Activated T-helper 1 cell treated with Interleukin-2 at 50 U/mL for 16 hours (primary cell): ENCODE measurements at places on chromosomes 6 and 20.

DNA sequence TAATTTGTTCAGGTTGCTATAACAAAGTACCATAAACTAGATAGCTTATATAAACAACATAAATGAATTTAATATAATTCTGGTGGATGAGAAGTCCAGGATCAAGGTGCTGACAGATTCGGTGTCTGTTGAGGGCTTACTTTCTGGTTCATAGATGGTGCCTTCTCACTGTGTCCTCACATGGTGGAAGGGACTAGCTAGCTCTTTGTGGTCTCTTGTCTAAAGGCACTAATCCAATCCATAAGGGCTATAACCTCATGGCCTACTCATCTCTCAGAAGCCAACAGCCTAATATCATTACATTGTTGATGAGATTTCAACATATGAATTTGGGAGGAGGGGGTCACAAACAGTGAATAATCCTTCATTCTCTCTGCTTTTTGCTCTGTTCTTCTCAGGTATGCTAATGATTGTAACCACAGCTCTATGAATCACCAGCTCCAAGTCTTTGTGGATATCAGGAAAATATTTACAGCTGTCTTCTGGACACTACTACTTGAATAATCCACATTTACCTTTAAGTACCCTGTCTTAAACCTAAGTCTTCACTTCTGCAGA lies 122.3 kb downstream of the NKAIN2 start:
- no peak for DNase-seq

DNA sequence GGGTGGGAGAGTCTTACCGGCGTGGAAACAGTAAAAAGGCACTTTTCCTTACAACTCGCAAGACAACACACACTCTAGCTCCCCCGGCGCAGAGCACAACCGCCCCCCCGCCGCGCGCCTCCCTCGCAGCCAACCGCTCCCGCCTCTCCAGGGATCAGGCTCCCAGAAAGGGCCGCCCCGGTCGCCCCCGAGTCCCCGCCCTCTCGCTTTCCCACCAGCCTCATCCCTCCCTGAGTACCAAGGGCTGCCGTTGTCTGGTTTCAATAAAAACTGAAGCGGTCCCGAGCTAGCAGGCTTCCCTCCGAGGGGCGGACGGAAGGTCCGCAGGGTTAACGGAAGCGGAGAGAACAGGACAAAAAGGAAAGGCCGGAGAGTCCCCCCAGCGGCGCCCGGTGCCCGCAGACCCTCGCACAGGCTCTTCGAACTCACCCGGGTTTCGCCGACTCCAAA lies 804 bp downstream of the ELOVL5 start:
- peak; percentile 26 for DNase-seq

- no peak for DNase-seq
These were observed 202.5 kb upstream of the MAN1A1 start for GRCh38 chr6:119552021-119552420.

DNA sequence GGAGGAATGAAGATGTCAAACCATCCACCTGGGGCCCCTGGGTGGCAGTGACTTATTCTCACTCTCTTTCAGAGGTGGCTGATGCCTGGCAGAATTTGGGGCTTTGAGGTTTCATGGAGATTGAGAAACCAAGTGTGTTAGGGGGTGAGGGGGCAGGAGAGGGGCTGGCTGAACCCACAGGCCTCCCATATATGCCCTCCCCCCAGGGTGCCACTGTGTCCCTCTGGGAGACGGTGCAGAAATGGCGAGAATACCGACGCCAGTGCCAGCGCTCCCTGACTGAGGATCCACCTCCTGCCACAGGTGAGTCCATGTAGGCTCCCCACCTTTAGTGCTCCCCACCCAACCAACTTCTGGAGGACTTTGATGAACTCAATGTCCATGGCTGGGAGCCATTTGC lies 7.6 kb downstream of the GLP1R start:
- DNase-seq = no peak

GRCh38 chr6:115896538-115897129 lies 164.1 kb downstream of the FRK start:
- DNase-seq = no peak

DNA sequence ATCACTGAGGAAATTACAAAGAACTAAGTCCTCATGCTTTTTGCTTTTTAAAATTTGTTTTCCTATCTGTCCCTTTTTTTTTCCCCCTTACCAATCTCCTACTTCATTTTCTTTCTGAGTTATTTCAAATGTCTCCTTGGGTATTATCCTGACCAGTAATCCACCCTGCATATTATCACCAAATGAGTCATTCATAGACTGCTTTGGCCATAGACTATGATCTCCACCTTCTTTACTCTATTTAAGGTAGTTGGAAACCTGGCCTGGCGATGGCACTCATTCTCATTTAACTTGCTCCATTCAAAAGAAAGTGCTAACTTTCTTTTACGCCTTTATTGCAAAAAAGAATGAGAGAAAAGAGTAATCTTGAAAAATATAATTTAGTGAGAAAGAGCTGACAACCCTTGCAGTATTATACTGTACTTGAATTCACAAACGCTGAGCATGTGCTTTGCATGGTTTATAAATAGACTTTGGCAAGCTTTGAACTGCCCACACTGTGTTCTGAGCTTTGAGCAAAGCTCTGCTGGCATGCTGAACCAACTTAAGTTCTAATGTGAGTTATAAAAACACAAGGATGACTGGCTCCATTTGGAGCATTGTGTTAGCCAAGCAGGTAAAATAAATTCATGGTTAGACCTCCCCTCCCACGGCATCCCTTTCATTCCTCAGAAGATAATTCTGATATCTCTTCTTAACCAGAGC lies 198.9 kb downstream of the NKAIN2 start:
- no peak for DNase-seq

DNA sequence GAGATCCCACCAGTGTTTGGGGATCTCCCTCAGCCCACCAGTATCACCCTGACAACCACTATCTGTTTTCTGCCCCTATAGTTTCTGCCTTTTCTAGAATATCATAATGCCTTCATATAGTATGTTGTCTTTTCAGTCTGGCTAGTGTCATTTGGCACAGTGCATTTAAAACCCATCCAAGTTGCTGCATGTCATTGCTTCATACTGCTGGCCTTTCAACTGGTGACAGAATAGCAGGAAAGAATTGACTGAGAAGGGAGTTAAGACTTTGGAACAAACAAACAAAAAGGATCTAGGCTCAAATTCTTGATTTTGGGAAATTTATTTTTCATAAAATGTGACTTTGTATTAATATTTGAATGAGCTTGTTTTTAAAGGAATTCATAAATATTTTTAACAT lies 4.5 kb downstream of the LMBRD1 start:
- DNase-seq = no peak

DNA sequence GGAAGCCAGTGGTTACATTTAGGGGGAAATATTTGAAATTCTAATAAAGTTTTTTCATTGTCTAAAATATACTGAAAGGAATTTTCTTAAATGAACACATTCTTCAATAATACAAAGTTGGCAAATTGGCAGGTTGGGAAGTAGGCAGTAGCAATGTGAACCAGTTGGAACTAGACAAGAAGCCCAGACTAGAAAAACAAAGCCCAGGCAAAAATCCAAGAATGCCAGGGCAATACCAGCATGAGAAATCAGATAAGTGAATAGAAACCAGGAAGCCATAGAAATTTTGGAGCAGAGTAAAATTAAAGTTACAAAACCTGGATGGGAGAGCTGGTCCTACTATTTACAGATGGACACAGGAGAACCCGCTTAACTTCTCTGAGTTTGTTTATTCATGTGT lies 52.2 kb downstream of the TPBG start:
- DNase-seq = no peak

DNA sequence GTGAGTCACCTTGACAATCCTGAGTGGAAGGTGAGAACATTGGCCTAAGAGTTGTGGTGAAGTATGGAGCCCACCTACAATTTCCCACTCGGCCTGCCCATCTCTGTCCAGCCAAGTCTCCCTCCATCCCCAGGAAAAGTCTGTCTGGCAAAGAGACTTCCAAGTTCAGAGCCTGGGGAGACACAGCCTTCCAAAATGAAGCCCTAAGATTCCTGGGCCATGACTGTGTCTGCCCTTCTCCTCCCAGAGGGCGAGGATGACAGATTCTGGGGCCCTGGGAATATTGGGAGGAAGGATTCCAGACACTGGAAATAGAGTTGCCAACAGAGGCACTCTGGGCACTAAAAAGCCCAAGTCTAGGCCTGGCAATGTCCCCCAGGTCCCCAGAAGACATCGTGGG lies 176.8 kb downstream of the NFATC2 start:
- DNase-seq = no peak

GRCh38 chr6:52571099-52571755 lies 5.6 kb downstream of the TRAM2 start:
- DNase-seq = no peak

DNA sequence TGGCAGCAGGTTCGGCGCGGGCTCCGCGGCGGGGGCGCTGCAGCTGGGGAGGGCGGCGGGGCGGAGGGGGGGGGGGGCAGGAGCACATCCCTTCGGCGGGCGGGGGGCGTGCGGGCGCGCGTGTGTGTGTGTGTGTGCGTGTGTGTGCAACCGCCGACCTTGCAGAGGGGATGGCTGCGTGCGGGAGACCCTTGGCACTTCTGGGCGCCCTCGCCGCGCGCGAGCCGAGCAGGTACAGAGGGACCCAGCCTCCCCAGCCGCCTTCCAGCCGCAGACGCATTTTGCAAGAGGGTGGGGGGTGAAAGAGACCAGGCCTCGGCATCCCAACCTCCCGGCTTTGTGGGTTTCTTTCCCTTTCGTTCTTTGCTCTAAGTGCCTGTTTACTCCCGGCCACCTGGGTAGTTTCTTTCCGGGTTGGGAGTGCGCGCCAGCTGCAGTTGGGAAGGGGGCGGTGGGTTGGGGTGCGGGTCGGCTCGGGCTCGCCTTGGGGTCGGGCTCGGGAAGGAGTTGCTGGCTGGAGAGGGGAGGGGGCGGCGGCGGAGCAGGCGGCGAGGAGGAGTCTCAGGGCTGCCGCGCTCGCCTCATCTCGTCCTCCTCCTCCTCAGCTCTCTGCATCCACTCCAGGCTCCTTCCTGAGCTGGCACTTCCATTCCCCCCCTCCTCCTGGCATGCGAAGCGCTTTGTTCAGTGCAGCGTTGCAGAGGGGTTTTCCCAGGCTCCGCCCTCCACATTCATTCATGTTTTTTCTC lies 620 bp downstream of the HIVEP1 start:
- DNase-seq = peak; percentile 51

- DNase-seq = no peak
These were observed 52.8 kb downstream of the FOXC1 start for GRCh38 chr6:1662534-1662933.

DNA sequence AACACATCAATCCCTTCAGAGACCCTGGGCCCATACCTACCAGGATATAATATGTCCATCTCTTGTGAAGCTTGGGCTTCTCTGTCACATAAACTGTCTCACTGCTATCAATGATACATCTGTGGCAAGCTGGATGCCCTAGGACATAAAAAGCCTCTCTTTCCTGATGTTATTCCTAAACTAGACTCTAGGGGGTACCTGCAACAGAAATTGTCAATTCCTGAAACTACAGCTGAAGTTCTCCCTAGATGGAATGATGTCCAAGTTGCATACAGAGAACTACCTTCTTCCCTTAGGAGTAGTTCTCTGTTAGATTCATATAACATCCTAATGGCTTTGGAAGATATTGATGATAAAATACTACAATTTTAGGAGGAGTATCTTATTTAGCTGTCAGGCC lies 35.8 kb downstream of the TBX18 start:
- no peak for DNase-seq

GRCh38 chr20:50594591-50595432 lies 84.6 kb downstream of the PTPN1 start:
- DNase-seq = no peak

DNA sequence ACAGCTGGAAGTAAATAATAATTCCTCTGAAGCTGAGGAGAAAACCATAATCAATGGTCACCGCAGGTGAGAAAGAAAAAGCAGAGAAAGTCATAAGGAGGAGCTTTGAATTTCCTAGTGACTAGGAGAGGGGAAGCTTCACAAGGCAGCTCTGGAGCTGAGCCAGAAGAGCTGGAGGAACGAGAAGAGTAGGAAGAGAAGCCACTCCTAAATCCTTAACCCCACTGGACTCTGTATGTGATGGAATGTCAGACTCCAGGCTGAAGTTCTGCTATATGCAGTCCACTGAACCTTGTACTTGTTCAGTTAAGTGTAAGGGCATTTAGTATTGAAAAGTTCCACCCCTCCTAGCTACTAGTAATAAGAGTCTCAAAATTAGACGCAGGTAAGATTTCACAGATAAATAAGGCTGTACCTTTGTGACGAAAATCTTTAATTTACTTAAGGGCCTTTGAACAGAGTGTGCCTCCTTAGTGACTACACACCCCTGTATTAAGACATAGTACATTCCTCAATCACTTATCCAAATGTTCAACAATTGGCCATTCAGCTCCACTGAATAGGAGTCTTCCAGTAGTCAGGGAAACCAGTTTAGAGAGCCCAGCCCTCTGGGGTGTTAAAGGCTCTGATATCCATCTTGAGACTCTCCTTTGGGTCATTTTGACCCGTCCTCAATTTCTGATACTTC lies 71.4 kb upstream of the UFL1 start:
- no peak for DNase-seq

DNA sequence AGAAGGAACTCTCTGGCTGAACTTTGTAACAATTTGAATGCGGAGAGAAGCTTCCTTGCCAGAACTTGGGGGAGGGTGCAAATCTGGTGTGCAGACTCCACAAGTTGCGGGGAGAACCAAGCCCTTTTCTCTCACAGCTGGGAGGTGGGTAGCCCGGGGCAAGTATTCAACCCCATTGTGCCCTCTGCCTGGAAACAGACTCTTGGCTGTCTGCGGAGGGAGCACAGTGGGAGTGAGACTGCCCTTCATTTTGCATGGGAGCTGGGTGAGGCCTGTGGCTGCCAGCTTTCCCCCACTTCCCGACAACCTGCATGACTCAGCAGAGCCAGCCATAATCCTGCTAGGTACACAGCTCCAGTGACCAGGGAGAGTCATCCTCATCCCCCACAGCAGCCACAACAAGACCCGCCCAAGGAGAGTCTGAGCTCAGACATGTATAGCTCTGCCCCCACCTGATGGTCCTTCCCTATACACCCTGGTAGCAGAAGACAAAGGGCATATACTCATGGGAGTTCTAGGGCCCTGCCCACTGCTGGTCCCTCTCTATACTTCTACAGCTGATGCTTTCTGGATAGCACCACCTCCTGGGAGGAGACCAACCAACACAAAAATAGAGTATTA lies 29.4 kb upstream of the TPD52L1 start:
- no peak for DNase-seq

DNA sequence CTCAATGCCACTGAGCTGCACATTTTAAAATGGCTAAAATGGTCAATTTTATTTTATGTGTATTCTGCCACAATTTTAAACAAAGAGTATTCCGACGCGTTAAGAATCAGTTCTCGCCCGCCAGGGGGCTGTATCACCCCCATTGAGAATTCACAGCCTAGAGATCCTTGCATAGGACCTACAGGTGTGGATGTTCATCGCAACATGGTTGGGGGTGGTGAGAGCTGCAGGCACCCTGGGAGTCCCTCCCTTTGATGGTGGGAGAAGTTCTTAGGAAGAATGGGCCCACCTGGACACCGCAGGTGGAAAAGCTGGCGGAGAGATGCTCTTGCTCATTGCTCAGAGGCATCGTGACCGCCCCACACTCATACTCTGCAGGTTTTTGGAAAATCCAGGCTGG lies 63.5 kb downstream of the SLC2A10 start:
- DNase-seq = no peak

DNA sequence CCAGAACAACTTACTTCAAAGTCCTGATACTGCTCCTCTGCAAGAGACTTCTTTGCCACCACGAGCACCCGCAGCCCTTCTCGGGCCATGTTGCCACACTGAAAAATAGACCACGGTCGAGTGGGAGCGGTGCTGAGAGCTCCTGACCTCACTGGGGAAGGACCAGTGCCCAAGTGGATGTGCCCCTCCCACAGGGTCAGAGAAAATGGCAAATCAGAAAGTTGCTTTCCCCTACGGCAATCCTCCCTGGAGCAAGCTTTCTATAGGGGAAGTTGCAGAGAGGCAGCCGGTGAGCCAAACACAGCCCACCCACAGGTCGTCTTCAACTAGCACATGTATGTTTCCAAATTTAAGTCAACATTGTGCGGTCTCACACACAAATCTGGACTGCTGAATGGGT lies 85.1 kb upstream of the NFATC2 start:
- no peak for DNase-seq
